NCI-H2227 treated with DMSO at 0.1 percent for 48 hours (cell line): ENCODE measurements at places on chromosomes 5 and 9.

GRCh38 chr9:3277200-3277599 is 248.6 kb downstream of the RFX3 start:
- no peak for DNase-seq

DNA sequence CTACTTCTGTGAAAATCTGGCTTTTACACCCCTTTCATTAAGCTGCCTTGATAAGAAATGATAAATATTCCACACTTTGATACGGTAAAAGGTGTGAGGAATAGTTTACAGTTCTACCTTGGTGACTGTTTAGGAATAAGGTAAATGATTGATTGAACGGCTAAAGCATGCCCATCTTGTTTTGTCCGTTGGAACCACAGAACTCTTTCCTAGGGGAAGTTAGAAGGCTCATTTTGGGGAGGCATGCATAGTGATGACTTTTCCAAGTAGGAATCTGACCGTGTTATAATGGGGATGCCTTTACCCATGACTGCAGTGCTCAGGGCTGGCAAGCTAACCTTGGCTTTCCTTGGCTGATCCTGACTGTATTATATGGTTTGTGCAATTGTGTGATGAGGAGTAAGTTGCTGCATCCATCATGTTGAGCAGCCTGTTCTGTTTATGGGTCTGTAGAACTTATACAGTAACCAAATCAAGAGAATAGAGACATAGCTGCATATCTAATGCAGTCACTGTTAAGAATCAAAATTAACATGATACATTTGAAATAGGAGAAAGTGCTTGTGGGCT is 24.5 kb downstream of the PCSK5 start:
- DNase-seq, result no peak

- DNase-seq, result no peak
Observed at GRCh38 chr5:119954106-119954505, 324.7 kb downstream of the FAM170A start.

DNA sequence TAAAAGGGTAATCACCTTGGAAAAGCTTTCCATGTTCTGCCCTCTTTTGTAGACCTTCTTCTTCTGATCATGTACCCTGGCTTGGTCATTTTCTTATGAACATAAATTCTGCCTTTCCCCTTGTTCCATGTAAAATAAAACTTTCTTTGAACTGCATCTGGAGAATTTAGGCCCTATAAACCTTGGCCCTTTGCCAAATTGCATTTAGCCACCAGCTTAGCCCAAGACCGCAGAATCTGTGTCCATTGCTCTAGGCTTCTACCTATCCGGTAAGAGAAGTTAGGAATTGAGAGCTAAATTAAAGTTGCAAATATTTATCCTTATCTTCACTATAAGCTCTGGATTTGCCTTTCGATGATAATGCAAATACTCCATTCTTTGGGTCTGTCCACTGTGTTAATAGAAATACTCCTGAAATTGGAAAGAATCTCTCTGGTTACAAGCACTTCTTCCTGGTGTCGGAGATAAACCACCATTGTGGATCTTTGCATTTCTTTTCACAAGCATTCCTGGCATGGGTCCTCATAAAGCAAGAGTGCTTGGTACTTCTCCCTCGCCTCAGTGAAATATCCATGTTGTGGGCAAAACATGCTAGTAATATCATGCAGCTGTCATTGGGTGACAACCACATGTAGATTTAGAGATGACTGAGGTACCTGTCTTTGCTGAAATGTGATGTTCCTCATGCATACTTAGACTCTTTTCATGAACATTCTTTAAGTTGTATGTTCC is 698.0 kb upstream of the WWC1 start:
- no peak for DNase-seq

DNA sequence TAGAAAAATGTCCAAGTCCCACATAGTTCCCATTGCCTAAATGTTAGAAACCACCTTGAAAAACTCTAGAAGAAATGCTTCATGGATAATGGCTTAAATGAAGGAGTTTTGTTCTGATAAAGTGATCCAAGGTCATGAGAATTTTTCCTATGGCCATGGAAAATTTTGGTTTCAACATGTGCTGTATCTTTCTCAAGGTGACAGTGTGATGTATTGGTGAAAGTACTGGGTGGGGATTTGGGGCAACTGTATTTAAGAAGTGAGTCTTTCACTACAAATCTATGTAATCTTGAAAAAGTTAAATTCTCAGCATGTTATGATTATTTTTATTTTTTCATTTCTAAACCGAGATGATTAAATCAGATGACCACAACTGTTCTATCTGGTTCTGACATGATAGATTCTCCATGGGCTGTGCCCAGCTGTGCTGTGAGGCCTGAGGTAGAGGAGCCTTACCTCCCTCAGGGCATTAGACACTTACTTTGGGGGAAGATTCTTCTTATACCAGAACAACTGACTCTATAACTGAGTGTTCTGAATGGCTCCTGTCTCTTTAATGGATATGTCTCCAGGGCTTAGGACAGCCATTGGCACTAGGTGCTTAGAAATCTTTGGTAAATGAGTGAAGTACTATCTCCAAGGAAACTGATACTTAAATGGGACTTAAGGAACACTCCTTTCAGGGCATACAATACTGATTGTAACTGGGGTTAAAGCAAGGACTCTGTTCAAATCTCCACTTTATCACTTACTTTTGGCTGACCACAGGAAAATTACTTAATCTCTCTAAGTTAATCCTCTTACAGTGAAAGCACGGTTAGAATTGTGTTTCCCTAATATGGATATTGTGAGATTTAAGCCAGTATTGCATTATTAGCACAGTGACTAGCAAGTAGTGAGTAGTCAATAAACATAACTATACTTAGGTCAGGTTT is 397.4 kb upstream of the MEF2C start:
- no peak for DNase-seq

DNA sequence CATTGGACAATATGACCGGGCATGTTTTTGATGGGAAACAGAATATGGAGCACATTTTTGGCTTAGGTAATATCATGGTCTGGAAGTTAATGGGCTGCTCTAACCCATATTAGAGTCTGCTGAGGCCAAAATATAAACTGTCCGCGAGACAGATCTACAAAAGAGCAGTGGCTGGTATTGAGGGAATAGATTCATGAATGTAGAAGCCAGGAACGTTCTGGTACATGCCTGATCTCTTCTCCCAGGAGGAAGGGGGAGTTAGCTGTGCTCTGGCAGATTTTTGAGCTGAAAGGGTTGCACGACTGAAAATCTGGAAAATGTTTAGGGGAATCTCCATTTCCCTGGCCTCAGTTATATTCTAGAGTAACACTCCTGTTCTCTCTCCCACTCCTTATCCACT is 42.9 kb upstream of the ZFR start:
- no peak for DNase-seq

DNA sequence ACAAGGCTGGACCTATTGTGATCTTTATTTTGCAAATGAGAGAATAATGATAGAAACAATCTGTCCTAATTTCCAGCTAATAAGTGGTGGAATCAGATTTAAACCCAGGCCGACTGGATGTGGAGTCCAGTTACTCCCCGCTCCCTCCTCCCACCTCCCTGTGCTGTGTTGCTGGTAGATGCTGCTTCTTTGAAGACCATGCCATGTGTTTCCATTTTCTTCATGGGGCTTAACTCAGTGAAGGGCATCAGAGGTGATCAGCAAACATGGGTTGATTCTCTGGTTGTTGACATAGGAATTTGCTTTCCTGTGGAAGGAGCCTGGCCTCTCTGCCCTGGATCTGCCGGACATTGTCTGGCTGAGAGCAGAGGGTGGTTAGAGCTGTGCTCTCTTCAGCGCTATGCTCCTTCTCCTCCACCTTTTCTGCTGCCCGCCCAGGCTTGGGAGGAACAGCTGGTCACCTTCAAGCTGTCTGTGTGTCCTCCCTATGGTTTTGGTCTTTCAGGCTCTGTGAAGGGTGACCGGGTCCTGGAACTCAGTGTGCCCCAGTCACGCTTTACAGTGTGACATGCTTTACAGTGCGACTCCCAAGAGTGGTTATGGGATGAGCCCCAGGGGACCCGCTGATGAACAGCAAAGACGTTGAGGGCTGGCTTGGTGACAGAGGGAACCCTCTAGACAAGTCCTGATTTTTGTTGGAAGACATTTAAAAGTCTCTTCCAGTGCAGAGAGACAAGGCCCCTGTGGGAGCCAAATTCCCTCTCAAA is 68.4 kb upstream of the RPS23 start:
- no peak for DNase-seq

DNA sequence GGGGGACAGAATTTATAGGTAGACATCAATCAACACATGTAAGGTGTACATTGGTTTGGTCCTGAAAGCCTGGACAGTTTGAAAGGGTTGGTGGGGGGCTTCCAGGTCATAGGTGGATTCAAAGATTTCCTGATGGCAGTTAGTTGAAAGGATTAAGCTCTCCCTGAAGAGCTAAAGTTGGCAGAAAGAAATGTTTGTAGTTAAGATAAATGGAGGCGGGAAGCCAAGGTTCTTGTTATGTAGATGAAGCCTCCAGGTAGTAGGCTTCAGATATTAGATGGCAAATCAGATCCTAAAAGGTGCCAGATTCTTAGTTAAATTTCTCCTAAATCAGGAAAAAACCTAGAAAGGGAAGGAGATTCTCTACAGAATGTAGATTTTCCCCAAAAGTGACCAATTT is 9.0 kb upstream of the LRRTM2 start:
- no peak for DNase-seq

DNA sequence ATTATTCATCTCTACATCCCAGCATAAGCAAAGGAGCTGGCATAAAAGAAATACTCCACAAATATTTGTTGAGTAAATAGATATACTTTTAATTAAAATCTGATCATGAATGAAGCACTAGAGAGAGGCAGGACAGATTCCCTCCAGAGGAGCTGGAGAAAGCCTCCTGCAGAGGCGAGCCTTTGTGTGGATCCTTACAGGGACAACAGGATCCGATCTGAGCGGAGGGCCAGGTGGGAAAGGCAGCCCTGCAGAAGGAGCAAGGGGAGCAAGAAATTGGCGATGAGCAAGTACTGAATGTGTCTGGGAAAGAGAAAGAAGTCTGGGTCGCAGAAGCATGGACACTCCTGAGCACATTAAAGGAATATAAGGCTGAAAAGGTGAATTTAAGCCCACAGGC is 69.4 kb downstream of the EBF1 start:
- no peak for DNase-seq

GRCh38 chr9:87280421-87280820 is 217.2 kb upstream of the DAPK1 start:
- DNase-seq, result no peak

GRCh38 chr5:144093868-144094267 is 76.6 kb downstream of the YIPF5 start:
- no peak for DNase-seq

DNA sequence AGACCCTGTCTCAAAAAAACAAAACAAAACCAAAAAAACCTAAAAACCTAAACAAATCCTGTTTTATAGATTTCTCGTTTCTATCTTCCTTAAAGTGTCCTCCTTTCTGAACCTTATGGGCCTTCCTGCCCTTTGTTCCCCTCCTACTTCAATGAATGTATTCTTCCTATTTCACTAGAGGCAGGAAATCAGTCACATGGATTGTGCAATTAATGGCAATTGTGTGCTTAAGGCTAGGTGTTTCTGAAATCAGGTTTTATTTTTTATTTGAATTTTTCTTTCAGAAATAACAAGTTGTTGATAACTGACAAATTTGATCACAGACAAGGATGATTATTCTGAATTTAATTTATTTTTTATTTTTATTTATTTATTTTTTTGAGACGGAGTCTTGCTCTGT is 220.6 kb upstream of the SEMA6A start:
- no peak for DNase-seq

DNA sequence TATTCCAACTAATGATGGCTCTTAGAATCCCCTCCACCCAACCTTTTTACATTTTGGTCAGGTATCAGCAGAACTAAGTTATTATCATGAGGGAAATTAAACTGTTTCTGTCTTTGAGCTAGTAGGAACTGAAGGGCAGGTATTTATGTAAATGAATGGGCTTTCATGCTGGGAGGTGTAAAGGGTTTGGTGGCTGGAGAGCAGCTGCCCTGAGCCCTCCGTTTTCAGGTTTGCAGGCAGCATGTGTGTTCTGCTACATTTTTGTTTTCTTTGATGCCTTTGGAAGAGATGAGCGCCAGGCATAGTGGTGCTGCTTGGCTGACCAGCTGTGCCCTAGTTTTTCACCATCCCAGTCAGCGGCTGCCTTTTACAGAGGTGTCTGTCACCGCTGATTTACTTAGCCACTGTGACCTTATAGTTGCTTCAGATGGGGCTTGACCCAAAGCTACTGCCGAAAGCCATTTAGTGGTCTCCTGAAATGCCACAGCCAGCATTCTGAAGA is 231.9 kb downstream of the MAST4 start:
- DNase-seq, result no peak

GRCh38 chr5:181223729-181224389 is 778 bp downstream of the TRIM41 start:
- DNase-seq, result no peak

DNA sequence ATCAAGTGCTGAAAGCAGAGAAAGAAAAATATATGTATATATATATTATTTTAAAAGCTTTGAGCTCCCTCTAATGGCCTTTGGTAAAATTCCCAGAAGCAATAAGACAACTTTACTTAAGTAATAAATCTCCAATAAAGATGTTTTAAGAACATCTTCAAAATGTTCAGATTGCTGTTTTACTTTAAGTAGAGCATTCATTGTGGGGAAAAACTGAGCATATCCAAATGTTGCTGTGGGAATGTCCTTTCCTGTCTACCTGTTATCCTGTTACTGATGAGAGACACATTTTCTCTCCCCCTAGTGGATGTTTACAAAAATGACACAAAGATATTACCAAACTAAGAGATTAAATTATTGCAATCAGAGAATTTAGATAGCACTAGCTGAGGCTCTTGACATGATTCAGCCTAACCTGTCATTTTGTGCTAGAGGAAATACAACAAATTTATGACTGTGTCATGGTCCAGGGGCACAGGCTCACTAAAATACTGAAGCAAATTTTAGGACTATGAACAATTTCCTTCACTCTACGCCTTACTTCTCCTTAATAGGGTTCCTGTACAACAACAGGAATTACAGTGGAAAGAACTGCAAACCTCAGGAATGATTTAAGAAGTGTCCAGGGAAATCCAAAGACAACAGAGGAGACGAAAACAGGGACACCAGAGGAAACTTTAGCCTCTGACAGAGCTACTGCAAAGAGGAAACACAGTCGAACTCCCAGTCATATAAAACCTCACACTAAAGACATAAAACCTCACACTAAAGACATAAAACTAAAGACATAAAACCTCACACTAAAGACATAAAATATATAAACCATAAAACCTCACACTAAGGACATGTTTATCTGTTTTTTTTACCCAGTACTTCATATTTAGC is 24.3 kb upstream of the PRRC1 start:
- peak; percentile 68 for DNase-seq

- DNase-seq, result no peak
Observed at GRCh38 chr5:104734046-104734445, 1171.5 kb upstream of the NUDT12 start.

GRCh38 chr9:137156567-137157375 is 13.1 kb downstream of the LRRC26 start:
- DNase-seq, result no peak
